ENCODE measurements at places on chromosomes 16 and 17. TPM values are rescaled to one million over a fixed set of nuclear protein-coding genes. Genes with fewer than 3 reads are reported as not detected.

Gene RAPGEFL1
- total RNA-seq, result 4.9 TPM

Gene ITGAD
- total RNA-seq, result not detected

Gene SEPTIN12
- not detected for total RNA-seq

Gene SMIM36
- not detected for total RNA-seq

Gene CACNG5
- total RNA-seq, result not detected

Gene PHOSPHO1
- not detected for total RNA-seq

Gene PYDC1
- not detected for total RNA-seq

Gene CDH15
- total RNA-seq, result not detected

DNA sequence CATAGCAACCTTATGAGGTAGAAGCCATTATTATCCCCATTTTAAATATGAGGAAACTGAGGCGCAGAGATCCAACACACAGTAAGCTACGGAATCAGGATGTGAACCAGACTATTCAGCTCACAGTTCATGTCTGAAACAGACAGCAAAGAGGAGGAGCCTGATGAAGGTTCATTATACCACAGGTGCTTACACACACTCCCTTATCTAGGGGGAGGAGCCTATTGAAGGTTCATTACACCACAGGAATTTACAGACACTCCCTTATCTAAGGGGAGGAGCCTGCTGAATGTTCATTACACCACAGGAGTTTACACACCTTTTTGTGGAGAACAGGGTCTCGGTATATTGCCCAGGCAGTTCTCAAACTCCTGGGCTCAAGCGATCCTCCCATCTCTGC, 21.9 kb downstream of the C16orf95 start:
- no peak for DNase-seq

GRCh38 chr16:11254913-11255736, 879 bp downstream of the SOCS1 start:
- DNase-seq, result peak; percentile 65

GRCh38 chr17:48631693-48632578, 5.8 kb upstream of the HOXB9 start:
- no peak for DNase-seq

DNA sequence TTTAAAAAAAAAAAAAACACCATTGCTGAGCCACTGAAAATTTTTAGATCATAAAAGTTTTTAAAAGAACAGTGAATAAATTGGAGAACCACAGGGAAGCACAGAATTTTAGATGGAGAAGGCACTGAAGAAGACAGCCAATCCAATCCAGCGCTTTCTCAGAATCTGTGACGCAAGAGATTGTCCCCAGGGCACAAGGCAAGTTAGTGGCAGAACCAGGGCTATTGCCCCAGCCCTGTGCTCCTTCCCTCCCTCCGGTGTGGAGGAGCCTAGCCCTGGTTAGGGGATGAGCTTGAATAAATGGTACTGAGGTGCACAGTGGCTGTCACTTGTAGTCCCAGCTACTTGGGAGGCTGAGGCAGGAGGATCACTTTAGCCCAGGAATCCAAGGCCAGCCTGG, 108.3 kb downstream of the ZNF423 start:
- no peak for DNase-seq

DNA sequence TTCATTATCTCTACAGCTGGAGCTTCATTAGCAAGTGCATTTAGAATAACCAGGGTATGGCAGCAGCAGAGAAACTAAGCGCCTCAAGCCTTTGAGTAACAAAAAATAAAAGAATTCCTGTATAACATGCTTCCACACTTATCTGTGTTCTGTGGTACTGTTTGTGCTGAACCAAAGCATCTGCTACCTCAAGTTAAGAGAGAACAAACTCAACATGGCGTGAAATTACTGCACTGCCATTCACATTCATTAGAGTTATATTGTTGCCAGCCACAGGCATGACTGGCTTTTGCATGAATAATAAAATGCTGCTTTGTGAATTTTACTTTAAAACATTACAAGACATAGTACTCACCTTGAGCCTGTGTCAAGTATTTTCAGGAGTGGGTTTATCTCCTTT, 76.6 kb downstream of the NLK start:
- DNase-seq, result no peak

DNA sequence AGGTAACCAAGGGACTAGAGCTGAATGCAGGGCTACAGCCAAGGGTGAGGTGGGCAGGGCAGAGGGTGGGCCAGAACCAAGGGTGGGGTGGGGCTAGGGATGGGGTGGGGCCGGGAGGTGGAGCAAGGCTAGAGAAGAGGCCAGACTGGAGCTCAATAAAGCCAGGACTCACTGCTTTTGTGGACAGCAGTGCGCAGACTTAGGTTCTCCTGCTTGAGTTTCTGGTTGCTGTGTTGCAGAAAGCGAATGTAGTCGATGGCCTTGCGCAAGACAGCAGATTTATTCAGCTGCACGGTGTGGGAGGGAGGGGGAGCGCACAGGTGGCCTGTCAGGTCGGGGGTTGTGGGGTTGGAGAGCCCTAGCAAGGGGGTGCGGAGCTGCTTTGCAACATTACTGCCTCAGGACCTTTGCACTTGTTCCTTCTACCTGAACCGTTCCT, 18.7 kb downstream of the SREBF1 start:
- no peak for DNase-seq

DNA sequence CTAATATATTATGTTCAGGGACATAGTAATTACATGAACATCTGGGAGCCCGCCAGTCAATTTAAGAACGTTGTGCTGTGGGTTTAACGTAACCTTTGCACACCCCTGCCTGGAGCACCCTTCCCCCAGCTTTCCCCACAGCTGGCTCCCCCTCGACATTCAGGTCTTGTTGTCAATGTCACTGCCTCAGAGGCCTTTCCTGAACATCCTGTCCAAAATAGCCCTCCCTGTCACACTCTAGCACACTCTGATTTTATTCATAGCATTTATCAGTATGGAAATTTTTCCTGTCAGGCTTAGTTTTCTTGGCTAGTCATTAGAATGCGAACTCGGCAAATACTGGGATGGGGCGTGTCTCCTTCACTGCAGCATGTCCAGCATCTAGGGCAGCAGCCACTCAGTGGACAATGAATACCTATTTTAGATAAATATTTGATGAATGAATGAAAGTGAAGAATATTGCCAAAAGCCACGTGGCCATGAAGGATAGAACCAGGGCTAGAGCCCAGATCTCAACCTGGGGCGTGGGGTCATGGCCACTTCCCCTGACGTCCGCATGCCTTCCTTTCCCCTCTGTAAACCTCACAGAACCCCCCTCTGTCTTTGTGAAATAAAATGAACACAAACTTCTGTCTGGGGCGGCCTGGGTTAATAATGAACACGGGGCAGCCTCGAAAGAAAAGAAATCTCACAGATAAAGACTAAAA, 10.5 kb downstream of the PIK3R6 start:
- DNase-seq, result no peak

DNA sequence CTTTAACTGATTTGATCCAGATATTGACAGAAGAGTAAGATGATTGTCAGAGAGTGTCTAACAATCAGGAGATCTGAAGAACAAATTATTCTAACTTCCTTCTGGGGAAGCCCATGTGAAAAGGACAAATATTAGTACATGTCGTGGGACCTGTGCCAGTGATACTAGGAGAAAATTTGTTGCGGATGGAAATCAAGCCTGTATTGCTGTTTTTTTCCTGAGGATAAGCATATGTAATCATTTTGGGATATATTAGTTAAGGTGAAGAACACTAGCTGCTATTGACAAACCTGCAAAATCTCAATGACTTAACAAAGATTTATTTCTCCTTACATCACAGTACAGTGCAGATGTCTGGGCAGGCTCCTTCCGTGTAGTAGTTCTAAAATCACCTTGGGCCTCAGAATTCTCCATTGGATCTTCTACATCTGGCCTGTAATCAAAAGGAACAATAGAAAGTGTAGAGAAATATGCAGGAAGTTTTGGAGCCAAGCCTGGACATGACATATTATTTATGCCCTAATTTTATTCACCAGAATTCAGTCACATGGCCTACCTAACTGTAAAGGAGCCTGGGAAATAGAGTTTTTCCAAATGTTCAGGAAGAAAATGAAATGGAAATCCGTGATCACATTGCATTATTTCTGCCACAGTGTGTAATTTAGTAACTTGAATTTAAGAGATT, 58.3 kb downstream of the CYB561 start:
- DNase-seq, result no peak

DNA sequence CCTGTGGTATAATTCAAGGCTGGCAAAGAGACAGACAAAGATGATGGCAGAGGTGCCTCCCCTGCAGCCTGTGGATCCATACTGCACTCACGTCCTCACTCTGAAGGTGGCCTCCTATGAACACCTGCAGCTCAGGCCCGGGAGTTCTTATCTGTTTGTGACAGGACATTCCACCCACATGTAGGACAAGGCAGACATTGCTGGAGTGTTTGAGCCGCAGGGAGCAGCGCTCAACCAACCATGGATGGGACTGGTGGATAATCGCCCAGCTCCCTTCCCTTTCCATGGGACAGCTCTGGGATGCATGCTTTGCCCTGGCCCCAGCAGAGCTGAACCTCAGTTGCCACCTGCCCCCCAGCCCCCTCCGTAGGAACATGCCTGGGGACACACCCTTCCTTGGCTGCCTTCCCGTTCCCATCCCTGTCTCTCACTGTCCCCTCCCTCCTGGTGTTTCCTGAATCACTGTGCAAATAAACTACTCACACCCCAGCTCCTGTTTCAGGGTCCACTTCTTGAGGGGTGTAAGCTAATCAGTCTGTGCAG, 22.2 kb downstream of the ITPRIPL2 start:
- DNase-seq, result no peak

DNA sequence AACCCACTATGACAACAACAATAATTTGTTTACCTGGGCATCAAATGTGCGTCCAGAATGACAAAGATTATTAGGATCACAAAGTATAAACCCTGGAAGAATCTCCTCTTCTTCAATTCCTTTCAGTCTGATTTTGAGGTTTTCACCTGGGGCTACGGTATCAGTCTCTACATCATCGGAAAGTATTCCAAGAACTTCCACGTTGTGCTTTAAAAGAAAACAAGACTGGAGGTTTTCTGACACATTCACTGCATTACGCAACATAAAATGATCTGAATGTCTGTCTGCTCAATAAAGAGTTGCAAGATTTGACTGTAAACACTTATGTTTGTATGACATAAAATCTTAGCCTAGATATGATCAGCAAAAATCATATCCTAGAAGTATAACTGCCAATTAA, 26.0 kb upstream of the RSL1D1 start:
- no peak for DNase-seq

GRCh38 chr17:29093090-29093871, 50.3 kb downstream of the PIPOX start:
- DNase-seq, result no peak

GRCh38 chr16:64865069-64865696, 256.7 kb downstream of the CDH11 start:
- DNase-seq, result no peak

DNA sequence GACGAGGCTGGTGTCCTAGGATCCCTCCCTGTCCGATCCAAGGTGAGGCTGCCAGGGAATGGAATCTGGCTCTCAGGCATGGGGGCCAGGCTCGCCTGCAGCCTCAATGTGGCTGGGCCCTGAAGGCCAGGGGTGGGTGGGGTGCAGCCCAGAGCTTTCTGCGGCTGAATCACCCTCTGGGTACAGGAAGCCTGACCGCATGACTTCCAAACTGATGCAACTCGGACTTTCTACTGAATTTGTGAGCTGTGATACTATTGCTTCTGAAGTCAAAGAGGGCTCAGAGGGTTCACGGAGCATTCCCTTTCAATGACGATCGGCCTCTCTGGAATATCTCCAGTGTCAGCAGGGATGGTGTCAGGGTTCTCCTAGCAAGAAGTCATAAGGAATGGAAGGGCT, 123.7 kb downstream of the METRNL start:
- DNase-seq, result peak; percentile 21

- DNase-seq, result no peak
Measured at GRCh38 chr16:84815462-84815861, 4.3 kb upstream of the CRISPLD2 start.

DNA sequence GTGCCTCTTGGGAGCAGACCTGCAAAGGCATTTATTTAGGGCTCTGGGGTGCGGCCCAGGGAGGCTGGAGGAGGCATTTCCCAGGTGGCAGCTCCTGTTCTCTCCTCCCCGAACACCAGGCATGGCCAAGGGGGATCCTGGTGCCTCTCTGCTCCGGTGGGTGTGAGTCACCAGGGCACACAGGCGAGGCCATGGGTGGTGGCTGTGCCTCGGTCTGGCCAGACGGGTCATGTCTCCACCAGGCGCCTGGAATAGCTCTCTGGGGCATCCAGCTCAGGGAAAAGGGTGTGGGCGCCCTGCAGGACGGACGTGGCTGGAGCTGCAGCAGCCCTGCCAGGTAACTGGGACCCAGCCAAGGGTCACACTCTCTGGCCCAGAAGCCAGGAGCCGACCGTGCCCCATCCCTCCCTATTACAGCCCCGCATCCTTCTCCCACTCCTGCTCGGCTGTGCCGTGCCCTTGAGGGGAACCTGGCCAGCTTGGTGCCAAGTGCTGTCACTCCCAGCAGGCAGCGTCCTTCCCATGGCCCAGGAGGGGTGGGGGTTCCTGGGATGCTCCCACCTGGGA, 25.8 kb downstream of the SOX8 start:
- DNase-seq, result no peak

DNA sequence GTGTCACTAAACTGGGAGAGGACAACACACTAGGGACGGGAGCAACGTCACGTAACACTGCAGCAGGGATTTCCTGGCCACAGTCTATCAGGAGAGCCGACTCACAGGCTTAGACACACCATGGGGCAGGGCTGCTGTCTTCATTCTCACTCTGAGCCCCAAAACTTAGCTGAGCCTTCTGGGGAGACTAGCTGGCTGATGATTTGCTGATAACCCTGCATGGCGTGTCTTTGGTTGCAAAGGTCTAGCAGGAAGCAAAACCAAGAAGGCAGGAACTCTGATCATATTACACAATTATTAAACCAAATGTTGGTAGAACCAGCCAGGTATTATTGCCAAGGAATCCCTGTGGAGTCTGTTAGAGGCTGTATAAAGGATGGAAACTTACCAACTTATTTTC, 345.0 kb downstream of the SLC39A11 start:
- no peak for DNase-seq

DNA sequence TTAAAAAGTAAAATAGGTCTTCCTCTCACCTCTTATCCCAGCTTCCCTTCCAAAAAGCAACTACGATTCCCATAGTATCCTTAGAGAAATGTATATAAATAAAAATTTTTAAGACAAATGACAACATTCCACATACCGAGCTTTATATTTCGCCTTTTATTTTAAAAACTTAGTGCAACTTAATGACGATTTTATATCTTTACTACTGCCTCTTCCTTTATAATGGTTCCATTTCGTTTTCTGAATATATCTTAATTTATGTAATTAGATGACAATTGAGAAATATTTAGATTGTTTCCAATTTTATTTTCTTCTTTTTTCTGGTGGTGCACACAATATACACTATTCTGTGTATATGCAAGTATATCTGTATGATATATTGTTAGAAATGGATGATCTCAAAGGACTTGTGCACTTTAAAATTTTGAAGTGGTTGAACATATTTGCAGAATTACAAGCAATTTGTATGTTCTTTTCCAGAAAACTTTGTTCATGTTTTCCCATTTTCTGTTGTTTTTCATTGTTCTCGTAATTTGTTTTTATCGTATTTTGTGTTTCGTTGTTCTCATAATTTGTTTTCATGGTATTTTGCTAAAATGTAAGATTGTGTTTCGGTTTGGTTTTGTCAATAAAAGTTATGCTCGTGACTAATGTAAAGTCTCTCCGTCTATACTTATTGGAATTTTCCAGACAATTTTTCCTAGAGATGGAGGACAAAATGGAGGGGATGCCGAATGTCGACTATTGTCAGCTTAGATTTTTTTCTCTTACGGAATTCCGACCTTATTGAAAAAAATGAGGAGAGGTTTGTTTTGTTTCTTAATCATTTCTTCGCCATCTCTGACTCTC, 20.4 kb upstream of the HOXB13 start:
- no peak for DNase-seq

- no peak for DNase-seq
Measured at GRCh38 chr17:17381446-17382064, 78.4 kb downstream of the NT5M start.

All from activated CD4-positive, alpha-beta memory T cell treated with anti-CD3 and anti-CD28 coated beads for 36 hours (primary cell).